ENCODE measurements at places on chromosomes 1 and 21. TPM values are rescaled to one million over a fixed set of nuclear protein-coding genes. Genes with fewer than 3 reads are reported as not detected.

DNA sequence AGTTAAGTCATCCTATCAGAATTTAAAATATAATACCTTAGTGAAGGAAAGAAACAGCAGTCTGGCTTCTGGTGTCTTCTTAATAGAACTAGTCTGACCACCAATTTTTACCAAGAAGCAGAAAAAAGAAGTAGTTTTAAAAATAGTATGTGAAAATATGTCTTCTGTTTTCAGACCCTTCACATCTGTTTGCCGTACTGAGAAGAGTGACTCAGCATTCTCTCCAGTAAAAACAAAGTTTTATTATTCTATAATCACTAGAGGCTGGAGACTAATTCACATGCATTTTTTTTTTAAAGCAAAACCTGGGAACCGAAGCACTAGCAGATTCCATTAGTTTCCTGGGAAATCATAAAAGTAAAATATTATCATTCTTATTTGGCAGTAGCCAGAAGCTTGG, 163.8 kb downstream of the COL24A1 start:
- no peak for DNase-seq

DNA sequence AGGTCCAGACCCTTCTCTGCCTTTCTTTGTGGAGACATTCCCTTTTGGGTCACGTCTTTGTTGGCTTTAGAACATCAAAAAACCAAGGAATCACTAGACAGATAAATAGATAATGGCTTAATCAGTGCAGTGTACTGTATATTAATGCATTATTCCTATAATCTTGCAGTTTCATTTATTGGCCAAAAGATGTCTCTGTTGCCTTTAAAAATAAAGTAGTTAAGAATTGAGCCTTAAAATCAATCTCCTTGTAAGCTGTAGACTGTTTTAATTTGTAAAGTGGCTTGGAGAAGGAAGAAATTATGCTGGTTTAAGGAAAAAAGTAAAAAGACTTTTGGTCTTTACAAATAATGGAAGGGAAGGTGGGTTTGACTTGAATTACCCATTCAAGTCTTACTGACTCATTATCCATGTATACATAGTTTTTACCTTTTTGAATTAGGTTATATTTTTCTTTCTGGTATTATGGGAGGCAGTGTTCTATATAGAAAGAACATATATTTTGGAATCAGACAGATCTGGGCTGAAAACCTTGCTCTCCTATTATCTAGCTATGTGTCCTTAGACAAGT, 84.6 kb downstream of the VPS13D start:
- no peak for DNase-seq

The EXO1 gene
- total RNA-seq = 31.7 TPM

DNA sequence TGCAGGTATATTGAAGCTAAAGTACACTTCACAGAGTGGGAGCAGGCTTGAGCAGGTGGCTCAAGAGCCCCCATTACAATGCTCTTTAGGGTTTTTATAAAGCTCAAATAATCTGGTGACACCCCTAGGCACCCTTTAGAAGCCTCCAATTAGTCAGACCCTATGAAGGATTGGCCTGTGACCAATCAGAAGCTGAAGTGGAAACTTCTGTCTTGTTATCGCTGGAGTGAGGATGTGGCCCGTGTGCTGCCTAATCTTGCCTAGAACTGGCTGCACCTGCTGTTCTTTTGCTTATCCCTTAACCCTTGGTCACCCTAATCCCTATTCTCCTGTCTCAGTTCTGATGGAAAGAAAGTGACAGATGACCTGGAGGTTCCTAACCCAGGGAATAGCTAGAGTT, 70.8 kb upstream of the ABCG1 start:
- DNase-seq = no peak

DNA sequence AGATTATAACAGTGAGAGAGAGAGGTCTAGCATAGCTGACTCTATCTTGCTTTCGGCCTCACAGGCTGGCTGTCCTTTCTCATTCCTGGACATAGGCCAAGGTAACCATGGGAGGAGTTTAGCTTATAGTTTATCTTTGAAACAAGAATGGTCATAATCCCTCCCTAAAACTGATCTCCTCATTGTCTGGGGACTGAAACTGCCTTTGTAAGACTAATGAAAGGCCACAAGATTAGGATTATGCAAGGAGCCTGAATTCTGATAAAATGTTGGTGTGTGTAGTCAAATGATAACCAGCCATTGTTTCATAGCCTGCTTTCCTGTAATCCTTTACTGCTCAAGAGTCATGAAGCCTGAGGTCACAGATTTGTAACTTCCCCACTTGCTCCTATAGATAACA, 131.9 kb upstream of the LYPLAL1 start:
- no peak for DNase-seq

- DNase-seq = no peak
Observed at GRCh38 chr1:170680428-170680827, 16.5 kb downstream of the PRRX1 start.

The FBLIM1 gene
- total RNA-seq = 76.6 TPM

The SELL gene
- total RNA-seq = 0.26 TPM

DNA sequence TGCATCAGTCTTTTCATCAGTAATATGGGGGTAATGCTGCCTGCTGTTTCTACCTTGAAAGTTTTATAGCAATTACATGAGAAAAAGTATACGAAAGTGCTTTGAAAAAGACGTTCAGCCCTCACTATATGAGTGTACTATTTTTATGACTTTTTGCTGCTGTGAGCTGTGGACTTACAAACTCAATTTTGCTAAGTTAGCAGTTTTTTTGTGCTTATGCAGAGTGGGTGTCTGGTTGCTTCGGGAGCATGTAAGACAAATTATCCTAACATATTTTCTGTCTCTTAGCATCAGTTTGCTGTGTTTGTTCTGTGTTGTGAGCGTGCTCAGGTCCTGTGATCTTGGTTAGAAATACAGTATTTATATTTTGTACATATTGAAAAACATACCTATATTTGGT, 109.7 kb downstream of the CACNA1E start:
- no peak for DNase-seq

GRCh38 chr1:56516539-56517252, 62.7 kb downstream of the PLPP3 start:
- DNase-seq = no peak

DNA sequence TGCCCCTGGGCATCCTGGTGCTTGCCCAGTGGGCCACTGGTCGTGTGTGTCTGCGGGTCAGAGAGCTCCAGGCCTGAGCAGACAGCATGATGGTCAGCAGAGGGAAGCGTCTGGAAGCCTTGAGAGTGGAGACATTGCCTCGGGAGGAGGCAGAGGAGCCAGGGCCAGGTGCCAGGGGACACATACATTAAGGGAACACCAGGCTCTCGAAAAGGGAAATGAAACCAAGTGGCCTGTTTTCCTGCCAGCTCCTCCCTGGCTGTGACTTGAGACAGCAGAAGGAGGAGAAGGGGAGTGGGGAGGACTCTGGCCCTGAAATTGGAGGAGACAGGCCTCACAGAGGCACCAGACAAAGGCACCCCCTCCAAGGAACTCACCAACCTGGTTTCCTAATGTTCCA, 62.4 kb upstream of the LRP8 start:
- DNase-seq = no peak

GRCh38 chr1:202282596-202283283, 59.0 kb downstream of the UBE2T start:
- no peak for DNase-seq

- no peak for DNase-seq
Observed at GRCh38 chr1:164625004-164625617, 66.1 kb downstream of the PBX1 start.

- DNase-seq = no peak
Observed at GRCh38 chr1:94383966-94384408, 34.2 kb upstream of the ABCD3 start.

DNA sequence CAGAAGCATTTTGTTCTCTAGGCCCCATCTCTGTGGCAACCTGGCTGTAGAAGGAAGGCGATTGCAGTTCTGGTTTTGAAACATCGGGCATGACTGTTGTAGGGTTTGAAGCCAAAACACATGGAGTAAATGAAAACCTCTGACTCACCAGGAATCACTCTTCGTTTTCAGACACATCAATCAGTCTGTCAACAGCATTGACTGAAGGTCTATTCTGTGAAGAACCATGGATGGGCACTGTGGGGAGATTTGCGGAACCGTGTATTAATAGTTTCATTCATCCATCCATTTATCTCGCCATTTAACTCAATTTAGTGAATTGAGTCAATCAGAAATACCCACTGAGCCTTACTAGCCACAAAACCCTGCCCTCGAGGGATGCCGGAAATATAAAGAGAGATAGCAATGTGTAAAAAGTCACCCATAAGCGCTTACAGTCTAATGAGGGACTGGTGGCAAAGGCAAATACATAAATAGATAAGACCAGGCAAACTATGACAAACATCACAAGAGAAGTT, 364.6 kb upstream of the PROX1 start:
- no peak for DNase-seq

- DNase-seq = no peak
Observed at GRCh38 chr1:25515033-25515432, 28.4 kb upstream of the LDLRAP1 start.

GRCh38 chr1:12712076-12712475, 3.8 kb upstream of the AADACL3 start:
- no peak for DNase-seq

DNA sequence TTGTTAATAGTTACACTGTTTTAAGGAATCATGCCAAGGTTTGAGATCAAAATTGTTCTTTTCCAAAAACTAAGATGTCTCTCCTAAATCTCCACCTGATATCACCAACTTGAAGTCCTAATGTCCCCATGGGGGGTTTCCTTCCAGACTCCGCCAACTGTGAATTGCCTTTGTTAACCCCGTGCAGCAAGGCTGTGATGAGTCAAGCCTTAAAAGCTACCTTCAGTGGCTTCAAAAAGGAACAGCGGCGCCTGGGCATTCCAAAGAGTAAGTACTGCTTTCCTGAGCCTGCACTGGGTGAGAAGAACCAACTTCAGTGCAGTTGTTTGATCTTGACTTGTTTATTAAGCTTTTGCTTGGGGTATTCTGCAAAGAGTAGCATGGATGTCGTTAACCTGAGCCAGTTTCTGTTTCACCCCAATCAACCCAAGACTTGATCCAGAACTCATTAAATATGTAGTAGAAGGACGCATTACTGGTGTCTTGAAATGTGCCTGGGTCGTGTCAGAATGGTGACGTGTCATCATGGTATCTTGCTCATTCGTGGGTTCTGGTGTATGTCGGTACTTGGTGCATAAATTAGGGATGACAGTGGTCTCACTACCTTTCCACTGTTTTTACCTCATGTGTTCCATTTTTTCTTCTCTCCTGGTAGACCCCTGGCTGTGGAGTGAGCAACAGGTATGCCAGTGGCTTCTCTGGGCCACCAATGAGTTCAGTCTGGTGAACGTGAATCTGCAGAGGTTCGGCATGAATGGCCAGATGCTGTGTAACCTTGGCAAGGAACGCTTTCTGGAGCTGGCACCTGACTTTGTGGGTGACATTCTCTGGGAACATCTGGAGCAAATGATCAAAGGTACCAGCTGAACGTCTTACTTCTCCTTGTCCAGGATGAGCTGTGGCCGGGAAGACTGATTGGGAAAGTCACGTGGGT, 8.7 kb downstream of the ETS2 start:
- no peak for DNase-seq

The NTMT2 gene
- total RNA-seq = 0.44 TPM

GRCh38 chr1:184824691-184825323, 70.1 kb upstream of the EDEM3 start:
- DNase-seq = no peak

The C1QB gene
- total RNA-seq = 0.61 TPM

- peak; percentile 63 for DNase-seq
Observed at GRCh38 chr1:227318853-227319607, 738 bp upstream of the CDC42BPA start.

- no peak for DNase-seq
Observed at GRCh38 chr21:42059141-42059540, 12.0 kb upstream of the UMODL1 start.

DNA sequence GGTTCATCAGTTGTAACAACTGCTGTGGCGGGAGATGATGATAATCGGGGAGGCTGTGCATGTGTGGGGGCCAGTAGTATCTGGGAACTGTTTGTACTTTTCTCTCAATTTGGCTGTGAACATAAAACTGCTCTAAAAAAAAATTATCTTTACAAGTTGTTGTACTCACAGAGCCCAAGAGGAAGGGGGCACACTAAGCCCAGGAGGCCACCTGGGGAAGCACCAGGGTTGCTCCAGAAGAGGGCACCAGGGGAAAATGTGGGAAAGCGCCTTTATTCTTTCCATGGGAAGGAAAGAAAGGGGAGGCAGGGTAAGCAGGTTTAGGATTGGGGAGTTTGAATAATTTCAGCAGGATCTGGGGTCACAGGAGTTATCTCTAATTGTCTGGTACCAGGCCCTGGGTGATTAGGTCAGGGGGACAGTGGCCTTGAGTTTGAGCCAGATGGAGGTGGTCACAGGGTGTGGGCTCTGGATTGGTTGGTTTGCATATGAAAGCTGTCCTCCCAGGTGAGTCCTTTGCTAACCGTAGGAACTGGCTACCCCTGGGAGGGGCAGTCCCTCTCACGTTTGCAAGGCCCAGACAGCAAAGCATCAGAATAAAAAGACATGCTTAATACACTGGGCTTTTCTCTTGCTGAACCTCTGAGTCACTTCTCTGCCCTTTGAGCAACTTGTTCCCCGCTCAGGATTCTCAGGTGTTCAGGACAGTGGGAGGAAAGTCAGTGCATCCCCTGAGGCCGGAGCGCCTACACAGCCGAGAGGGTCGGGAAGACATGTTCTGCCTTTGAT, 11.2 kb downstream of the MYOC start:
- peak; percentile 38 for DNase-seq

The DISP3 gene
- total RNA-seq = 6.1 TPM

- no peak for DNase-seq
Observed at GRCh38 chr1:244114892-244115291, 63.8 kb downstream of the ZBTB18 start.

GRCh38 chr1:84759756-84760155, 69.5 kb upstream of the SSX2IP start:
- no peak for DNase-seq

DNA sequence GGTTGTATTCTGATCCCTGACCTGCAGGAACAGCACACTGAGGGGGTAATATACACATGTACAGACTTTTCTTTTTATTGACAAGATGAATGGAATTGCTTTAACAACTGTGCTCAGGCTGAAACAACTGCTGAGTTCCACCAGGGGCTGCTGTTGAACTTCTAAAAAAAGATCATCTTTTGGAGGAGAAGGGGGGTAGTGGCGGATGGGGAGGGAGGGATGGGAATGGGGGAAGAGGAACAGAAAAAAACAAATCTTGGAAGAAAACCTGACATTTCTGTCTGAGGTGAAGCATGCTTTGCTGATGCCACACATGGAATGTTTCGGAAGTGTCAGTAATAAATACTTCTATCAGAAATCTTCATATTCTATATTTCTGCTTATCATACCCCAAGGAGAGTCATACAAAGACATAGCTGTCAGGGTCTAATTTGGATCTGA, 75.0 kb downstream of the RWDD3 start:
- DNase-seq = peak; percentile 30

The OVAAL gene
- total RNA-seq = not detected

DNA sequence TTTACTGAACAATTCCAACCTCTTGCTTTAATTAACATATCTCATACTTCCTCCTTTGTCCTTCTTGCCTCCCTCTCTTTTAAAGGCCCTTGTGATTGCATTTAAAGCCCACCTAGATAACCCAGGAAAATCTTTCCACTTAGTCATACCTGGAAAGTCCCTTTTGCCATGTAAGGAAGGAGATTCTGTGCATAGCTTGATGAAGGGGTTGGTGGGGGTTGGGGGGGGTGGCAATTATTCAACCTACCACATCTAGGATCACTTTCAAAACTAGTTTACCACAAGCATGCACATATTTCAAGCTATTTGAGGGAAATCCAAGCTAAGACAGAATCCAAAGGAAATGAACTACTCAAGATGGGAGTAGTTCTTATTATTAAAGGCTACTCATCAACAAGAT, 249.1 kb upstream of the PTBP2 start:
- no peak for DNase-seq

- no peak for DNase-seq
Observed at GRCh38 chr21:44590311-44590721, 2.0 kb downstream of the KRTAP10-6 start.

- no peak for DNase-seq
Observed at GRCh38 chr1:57987523-57987922, 559.0 kb downstream of the OMA1 start.

Measured in WTC11 (cell line).